Midbrain (tissue), 1 donor: ENCODE measurements at places on chromosomes 3 and 15.

DNA sequence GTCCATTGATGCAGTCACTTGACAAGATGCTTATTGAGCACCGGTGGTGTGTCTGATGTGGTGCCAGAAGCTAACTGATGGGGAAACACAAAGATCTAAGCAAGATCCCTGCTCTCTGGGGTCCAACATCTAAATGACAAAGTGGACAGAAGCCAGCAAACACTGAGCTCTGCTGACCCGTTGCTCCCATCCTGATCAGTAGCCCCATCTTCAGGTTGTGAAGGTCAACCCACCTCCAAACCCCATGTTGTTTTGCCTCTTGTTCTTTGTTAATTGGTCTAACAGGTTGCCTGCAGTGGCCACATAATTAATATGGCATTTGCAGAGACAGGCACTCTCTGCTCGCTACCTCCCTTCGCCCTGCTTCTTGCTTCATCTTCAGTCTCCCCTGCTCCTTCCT is 21.5 kb upstream of the GLCE start:
- DNase-seq, result no peak

DNA sequence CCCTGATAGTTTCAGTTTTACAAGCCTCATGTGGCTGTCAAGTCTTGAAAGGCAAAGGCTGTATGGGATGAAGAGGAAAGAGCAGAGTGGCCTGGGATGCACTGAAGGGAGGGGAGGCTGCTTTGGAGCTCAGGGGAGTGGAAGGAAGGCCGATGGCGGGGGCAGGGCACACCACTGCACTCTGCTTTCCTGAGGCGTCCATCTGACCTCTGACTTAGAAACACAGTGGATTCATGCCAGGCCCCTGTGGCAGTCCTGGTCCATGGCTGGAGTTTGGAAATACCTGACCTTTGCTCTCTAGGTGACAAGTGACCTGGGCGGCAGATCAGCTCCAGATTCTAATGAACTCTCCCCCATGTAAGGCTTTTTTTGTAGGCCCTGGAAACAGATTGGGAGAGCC is 19.0 kb downstream of the FAH start:
- no peak for DNase-seq

GRCh38 chr3:101988596-101988995 is 139.3 kb downstream of the NFKBIZ start:
- DNase-seq, result no peak

DNA sequence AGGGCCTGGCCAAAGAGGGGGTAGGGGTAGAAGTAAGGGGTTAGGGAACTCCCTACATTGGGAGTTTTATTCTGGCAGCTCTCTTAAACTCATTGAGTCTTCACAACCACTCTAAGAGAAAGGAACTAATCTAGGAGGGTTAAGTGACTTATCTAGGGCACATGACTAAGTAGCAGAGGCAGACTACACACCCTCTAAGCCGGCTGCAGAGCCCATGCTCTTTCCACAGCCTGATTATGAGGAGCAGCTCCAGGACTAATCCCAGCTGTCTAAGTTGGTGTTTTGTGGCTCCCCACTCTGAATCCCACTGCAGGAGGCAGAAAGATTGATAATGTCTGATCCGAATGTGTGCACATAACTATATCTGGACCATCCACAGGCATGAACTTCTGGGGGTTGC is 374.6 kb downstream of the EPHB1 start:
- DNase-seq, result no peak

GRCh38 chr3:178826435-178827123 is 245.0 kb downstream of the ZMAT3 start:
- DNase-seq, result no peak

GRCh38 chr3:124510290-124510689 is 220.0 kb upstream of the UMPS start:
- no peak for DNase-seq

DNA sequence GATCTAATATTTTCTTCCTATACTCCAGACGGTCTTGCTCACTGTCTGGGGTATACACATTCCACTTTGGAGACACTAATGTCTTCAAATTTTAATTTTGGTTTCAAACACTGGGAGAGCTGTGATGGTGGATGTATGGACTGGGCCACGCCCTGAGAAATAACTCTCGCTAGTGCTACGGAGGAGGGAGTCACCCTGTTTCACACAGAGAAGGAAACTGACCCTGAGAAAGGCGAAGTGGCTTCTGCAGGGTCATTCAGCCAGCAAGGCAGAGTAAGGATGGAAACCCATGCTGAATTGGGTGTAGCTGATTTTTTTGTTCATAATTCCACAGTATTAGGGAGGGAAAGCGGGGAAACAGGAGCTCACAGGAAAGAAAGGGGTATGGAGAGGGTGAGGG is 8.6 kb upstream of the SKIC8 start:
- DNase-seq, result no peak
